ENCODE measurements at places on chromosomes 6 and 20.

DNA sequence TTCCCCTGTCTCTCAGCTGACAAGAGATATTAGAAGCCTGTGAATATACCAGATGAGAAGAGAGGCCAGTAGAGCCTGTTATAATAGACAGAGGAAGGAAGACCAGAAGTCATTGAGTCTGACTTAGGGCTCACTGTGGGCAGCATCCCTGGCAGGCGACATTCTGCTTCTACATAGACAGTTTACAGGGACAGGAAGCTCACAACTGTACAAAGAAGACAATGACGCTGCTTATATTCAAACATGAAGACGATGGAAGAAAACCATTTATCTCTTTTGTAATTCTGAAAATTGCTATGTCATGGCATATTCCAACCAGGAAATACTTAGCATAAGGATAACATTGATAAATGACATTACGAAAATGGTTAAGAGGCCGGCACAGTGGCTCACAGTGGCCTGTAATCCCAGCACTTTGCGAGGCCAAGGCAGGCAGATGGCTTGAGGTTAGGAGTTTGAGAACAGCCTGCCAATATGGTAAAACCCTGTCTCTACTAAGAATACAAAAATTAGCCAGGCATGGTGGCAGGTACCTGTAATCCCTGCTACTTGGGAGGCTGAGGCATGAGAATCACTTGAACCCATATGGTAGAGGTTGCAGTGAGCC is 170.9 kb downstream of the UBE3D start:
- DNase-seq = no peak

GRCh38 chr20:17762243-17762872 is 62.6 kb downstream of the BANF2 start:
- DNase-seq = no peak

GRCh38 chr20:63274381-63275228 is 2.0 kb downstream of the ARFGAP1 start:
- DNase-seq = no peak

DNA sequence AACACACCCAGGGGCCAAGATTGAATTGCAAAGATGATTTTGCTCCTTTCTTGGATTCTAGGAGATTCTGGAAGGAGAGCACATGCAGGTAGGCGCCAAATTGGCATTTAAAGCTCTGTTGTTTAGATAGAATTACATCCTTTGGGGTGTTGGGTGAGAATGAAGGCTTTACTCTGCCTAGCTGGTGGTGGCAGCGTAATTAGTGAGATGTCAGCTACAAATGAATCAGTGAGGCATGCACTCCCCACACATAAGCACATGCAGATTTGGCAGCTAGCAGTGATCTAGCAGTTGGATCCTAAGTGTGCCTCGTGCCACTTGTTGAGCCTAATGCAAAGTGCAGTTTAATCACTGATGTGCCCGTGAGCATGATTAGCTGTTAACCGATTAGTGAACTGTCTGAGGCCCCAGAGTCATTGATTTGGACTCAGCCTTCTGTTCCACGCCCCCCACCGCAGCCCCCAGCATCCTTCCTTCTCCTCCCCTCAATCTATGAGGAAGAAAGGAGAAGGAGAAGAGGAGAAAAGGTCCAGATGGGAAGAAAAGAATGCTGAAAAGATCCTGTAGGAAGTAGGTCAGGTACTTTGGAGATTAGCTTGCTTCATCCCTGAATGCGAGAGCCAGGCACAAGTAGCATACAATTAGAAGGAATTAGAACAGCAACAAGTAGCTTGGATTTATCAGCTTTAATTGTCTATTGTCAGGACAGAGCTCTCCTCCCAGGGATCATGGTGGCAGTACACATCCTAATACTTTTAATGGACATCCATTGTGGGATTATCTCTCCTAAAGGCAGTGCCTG is 6.0 kb upstream of the PRDM1 start:
- no peak for DNase-seq

DNA sequence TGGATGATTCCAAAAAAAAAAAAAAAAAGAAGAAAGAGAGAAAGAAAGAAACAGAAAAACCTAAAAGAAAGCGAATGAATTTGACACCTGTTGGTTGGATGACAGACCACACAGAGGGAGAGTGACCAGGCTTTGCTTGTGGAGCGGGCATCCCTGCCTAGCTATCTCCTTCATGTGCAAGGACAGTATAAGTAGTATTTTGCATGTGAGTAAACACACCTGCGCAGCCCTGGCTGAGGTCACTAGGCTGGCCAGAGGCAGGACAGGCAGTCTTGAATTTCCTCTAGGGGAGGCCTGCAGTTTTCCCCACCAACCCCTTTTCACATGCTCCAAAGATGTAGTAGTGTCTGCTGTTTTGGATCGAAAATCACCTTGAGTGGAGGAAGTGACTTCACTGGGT is 126.4 kb downstream of the CCDC170 start:
- DNase-seq = no peak

DNA sequence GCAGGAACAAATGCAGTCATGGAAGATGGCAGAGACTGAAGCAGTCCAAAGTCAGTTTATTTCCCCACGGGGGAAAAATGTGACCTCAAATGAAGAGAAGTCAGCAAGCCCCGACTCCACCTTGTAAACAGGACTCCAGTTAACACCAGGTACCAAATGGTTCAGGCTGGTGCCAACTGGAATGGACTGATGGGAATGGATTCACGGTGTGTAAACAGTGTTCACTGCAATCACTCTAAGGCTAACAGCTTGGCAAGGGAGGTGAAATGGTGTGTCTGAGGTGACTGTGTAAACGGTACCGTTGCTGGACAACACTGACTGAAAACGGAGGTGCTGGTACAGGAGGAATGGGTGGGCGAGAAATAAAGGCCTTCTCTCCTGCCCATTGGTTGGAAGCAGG is 12.0 kb downstream of the PLAGL2 start:
- no peak for DNase-seq

DNA sequence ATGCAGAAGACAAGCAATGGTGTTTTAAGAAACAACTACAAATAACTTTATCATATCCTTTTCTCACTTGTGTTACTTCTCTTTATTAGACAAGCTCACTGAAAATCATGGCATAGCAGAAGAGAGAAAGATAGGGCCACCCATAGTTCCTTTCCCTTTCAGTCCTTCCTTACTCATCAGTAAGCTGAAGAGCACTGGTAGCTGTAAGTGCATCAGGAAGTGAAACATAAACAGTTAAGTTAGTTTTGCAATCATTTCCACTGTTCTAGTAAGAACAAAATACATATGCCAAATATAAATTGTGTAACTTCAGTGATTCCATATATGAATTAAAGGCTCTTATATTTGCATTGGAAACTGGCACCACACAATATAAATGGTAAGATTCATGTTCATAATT is 220.1 kb downstream of the HACE1 start:
- no peak for DNase-seq

GRCh38 chr6:111739257-111739696 is 133.6 kb upstream of the TRAF3IP2 start:
- no peak for DNase-seq

DNA sequence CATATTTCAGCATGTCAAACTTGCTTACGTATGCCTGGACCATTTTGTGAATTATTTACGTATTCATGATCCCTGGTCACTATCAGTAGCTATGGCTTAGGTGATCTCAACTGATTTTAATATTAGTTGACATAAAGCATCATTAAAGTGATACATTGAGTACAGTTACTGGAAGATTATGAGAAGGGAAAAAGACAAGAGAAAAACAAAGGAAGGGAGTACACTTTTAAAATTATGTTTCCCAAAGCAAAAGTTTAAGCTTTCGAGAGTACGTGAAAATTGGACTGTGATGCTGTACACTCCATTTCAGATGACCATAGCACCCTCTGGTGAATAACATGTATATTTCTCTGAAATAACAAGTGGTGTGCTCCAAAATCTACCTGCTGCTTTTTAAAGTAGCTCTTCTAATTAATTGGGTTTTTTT is 215.0 kb upstream of the HSF2 start:
- DNase-seq = no peak

GRCh38 chr6:53441035-53441493 is 92.3 kb upstream of the ELOVL5 start:
- DNase-seq = no peak

- no peak for DNase-seq
These were observed 83.3 kb downstream of the DCDC2 start for GRCh38 chr6:24274441-24275083.

- no peak for DNase-seq
These were observed 401.2 kb downstream of the THBS2 start for GRCh38 chr6:168852376-168852884.

DNA sequence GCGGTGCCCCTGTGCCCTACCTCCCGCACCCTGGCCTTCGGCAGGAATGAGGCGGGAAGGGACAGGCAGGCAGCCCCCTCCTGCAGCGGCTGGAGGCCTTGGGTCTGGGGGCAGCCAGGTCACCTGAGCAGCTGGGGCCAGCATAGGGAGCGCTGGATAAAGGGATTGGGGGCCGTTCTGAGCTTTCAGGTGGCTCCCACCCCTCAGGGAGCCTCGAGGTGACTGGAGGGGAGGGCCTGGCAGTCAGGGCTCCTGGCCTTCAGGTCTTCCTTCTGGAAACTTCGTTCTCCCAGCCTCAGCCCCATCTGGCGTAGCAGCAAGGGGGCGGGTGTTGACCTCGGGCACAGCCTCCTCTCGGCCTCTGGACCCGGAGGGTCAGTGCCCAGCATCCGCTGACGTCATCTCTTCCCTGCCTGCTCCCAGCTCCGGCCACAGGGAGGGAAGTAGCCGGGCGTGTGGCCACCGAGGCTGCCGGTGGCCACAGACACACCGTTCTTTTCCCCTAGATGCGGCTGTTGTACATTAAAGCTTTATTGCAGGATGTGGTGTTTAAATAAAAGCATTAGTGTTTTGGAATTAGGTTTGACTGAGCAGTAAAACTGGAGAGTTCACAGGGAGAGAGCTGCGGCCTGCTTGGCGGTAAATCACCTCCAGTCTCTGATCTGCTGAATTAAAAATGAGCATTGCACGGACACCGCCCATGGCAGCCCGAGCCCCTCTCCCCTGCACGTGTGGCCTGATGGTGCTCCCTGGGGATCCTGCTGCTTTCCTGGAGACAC is 80.0 kb upstream of the GATA5 start:
- no peak for DNase-seq

DNA sequence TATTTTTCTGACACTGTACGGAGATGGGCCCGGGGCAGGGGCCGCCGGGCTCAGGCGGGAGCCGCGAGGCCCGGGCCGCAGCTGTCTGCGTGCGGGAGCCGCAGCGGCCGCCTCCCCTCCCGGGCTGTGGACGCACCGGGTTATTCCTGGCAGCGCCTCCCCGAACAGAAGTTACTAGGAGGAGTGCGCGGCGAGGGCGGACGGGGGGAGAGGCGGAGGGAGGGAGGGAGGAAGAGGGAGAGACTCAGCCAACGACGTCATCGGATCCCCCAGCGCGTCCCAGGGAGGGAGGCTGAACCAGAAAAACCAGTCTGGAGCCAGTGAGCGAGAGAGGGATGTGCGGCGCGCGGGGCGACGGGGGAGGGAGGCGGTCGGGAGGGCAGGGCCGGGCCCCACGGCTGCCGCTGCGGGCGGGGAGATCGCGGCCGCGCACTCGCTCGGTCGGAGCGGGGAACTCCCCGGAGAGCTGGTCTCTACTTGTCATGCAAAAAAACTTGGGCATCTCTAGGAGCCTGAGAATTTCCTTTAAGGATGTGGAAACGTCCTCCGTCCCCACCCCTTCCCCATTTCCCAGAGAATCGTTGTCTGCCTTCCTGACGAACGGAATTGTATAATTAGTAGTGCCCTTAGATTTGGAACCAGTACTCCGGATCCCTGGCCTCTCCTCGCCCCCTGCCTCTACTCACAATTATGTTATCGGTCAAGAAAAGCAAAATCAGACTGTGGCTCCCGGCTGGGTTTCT is 1.4 kb upstream of the HIVEP2 start:
- DNase-seq = peak; percentile 73

DNA sequence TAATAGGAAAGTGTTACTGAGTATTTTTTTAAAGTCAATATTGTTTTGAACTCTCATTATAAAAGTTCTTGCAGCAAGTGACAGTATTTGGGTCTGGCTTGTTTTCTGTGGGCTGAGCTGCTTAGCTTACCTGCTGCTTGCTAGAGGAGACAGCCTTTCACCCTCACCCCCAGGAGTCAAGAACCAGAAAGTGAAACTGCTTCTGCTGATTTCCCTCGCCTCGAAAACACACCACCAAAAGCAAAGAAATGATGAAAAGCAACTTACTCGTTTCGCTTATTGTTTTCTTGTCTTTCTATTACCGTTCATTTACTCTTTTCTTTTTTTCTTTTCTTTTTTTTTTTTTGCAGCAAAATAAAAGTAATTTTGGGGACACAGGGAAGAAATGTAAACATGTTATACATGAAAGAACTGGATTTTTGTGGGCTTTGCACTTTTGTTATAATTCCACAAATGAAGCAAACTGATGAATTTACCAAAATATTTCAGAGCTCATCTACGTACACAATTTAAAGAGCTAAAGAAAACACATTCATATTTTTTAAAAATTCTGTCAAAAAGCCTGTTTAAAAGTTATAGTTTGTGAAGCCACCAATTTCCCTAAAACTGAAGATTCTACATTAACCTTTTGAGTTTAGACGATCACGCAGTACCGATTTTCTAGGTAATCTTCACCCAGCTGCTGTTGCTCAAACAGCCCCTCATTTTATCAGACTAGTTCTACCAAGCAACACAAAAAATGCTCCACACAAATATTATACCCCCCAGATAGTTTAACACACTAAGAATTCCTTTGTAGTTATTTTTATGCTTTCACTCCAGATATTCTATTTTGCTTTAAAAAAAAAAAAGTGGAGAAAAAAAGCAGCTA is 1.7 kb downstream of the SCML4 start:
- no peak for DNase-seq

DNA sequence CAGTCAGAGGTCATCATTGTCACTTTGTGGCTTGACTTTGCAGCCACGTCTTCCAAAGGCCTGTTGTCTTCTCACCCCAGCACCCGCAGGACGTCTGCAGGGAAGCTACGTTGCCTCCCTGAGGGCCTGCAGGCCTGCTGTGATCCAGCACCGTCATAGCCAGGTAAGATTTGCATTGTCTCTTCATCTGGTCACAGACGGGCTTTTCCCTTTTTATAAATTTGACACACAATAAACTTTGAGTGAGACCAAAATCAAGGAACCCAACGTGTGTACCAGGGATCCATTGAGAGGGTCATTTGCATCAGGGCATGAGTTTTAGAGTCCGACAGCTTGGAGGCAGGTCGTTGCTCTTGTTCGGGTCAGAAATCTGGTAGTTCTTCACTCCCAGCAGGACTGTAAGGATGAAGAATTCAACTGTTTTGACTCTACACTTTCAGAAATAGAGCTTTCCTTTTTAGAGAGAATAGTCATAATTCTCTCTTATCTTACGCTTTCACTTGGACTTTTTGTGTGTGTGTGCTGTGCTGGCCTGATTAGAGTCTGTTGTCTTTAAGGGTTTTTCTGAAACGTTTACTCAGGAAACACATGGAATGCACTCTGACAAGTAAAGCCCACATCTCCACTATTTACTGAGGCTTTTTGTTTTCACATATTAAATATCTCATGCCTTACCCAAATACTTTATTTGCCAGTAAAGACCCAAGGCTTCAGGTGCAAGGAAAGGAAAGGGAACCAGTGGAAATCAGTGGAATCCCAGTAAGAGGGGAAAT is 177.2 kb upstream of the TAB2 start:
- no peak for DNase-seq

DNA sequence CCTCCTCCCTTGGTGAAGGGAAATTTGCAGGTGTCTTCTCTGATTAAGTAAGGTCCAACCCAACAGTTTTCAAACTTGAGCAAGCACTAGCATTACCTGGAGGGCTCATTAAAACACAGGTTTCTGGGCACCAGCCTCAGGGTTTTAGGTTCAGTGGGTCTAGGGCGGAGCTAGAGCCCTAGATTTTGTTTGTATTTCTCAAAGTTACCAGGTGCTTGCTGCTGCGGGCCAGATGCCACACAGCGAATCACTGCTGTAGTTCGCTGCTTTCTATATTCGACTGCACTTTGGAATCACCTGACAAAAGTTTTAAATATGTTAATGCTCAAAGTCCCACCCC is 869 bp downstream of the COL21A1 start:
- DNase-seq = no peak
